ENCODE measurements at places on chromosomes 16 and 17.

GRCh38 chr16:68834550-68834949 lies 8.8 kb upstream of the TANGO6 start:
- DNase-seq = no peak

DNA sequence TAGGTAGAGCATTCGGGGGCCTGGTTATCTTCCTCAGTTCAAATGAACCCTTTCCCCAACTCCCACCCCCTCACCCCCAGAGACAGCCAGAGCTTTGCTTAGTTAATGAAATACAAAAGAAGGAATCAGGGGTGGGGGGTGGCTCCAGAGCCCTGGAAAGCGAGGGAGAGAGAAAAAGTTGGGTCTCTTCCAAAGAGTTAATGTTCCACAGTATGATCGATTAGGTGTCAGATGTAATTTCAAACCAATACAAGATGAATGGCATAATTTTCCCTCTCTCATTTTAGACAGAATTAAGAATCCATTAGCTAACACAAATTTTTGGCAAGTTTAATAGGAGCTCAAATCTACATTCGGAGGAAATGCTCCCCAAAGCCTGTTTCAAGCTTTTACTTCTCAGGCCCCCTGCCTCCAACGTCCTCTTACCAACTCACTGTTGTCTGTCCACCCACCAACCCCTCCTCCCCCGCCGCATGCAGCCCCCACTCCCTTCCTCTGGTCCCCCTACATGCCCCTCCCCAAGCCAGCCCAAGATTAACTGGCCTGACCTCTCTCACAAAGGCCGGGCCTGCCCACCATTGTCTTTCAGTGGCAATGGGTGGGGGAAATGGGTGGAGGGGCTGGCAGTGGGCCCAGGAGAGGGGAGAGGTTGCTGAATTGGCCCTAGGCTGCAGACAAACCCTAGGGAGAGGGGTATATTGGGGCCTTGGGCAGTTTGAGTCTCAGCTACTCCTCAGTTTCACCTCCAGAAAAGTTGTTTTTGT lies 28.2 kb downstream of the NEUROD2 start:
- no peak for DNase-seq

- DNase-seq = no peak
These were observed 7.0 kb upstream of the RNF157 start for GRCh38 chr17:76247304-76247703.

DNA sequence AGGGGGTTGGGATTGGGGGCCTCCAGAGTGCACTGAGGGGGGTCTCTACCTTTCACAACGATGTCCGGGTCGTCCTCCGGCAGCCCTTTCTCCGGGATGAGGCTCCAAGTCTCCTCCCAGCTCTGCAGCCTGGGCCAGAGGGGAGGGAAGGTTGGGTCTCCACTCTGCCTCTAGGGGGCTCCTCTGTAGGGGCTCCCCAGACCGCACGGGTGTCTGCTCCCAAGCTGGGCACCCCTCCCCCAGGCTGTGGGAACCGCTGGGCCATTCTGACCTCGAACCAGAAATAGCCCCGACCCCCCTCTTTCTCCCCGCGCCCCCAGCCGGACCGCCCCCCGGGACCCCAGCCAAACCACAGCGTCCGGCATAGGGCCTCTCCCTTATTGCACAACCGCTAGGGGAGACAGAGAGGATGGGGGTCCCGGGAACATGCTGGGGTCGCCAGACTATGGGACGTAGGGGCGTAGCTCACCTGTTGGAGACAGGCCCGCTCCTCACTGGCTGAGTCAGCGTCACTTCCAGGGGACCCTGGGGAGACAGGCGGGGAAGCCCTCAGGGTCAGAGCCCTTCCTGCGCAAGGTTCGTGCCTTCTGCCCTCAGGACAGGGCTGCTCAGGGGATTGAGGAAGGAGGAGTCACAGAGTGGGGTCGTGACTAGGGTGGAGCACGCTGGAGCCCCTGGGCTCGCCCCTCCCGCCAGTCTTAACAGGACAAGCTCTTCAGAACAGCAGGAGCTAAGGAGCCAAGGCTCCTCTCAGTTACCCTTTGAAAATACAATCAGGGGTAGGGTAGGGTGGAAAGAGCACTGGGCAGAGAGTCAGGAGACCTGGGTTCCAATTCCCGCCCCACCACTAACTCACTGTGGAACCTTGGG lies 2.7 kb downstream of the PLEKHH3 start:
- DNase-seq = no peak

DNA sequence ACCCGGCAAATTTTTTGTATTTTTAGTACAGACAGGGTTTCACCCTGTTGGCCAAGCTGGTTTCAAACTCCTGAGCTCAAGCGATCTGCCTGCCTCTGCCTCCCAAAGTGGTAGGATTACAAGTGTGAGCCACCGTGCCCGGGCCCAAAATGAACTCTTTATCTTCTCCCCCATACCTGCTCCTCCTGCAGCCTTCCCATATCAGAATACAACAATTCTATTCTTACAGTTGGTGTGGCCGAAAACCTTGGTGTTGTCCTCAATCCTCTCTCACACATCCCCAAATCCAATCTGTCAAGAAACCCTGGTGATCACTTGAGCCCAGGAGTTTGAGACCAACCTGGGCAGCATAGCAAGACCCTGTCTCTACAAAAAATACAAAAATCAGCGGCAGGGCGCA lies 19.5 kb upstream of the SPN start:
- no peak for DNase-seq

Measured in NCI-H2107 (cell line).